ENCODE measurements at places on chromosomes 5 and 9.
A peak's percentile ranks its signal among the peaks of the same experiment; 100 is the strongest.

- DNase-seq = no peak
These were observed 58.7 kb downstream of the ICE1 start for GRCh38 chr5:5481206-5481605.

- no peak for DNase-seq
These were observed 11.3 kb downstream of the OXCT1 start for GRCh38 chr5:41858890-41859289.

DNA sequence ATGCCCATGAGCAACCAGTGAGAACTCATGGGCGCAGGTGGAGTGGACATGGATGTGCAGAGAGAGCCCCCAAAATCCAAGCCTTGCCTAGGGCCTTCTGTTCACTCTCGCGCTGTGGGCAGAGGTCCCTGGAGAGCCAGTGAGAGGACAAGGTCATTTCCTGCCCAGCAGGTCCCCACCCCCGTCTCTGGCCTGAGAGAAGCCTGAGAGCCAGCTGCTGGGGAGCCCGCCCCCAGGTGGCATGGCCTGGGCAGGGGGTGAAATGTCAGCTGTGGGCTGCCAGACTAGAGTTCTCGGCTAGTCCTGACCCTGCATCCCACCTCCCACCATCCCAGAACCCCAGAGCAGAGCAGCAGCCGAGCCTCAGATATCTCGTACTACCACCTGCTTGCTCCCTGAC, 85.3 kb downstream of the BARX1 start:
- no peak for DNase-seq

DNA sequence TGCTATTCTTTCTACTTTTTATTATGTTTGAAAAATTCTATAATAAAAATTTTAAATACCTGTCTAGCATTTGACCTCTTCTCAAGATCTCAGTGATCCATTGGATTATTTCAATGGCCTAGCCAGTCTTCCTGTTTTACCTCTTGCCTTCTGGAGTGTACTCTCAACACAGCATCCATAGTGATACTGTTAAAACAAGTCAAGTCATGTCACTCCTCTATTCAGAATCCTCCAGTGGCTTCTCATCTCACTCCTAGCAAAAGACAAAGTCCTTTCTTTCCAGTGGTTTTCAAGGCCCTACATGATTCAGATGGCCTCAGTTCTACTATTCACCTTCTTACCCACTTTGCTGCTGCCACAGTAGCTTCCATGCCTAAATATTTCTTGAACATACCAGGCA, 1.8 kb downstream of the MARVELD2 start:
- no peak for DNase-seq

- DNase-seq = no peak
These were observed 1.7 kb downstream of the GPRIN1 start for GRCh38 chr5:176608142-176608705.

DNA sequence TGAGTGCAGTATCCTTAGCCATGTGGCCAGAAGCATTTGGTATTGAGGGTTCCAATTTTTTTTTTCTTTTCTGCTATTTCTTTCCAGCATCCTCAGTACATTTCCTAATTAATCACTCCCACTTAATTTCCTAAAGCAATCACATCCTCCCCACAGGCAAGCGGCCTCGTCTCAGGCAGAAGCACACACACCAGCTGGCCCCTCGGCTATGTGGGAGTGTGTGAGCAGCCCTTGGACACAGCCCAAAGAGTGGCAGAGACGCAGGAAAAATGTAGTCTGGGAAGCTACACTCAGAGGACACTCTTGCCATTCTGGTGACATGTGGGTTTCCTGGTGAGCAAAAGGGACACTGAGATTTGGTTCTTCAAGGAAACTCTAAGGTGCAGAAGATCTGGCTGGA, 20.7 kb downstream of the SLIT3 start:
- peak; percentile 51 for DNase-seq

- no peak for DNase-seq
These were observed 62.7 kb downstream of the CDKL3 start for GRCh38 chr5:134304306-134304705.

- DNase-seq = no peak
These were observed 10.4 kb downstream of the OTP start for GRCh38 chr5:77627869-77628674.

DNA sequence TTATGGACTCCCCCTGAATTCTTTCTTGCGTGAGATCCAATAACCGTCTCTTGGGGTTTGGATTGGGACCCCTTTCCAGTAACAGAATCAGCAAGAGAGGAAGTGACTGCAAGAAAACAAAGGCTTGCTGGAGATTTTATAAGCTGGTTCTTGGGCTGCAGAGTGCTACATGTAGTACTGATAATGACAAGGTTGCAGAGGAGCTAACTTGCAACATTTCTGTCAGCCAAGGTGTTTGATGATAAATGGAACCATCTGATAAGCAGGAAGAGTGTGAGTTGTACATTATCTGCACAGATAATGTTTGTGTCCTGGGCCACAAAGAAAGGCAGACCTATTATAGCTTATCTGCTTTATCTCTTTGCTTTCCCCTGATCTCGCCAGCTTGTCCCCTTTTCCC, 37.1 kb downstream of the DNAJB5 start:
- no peak for DNase-seq

- no peak for DNase-seq
These were observed 7.7 kb upstream of the ABO start for GRCh38 chr9:133282464-133283238.

DNA sequence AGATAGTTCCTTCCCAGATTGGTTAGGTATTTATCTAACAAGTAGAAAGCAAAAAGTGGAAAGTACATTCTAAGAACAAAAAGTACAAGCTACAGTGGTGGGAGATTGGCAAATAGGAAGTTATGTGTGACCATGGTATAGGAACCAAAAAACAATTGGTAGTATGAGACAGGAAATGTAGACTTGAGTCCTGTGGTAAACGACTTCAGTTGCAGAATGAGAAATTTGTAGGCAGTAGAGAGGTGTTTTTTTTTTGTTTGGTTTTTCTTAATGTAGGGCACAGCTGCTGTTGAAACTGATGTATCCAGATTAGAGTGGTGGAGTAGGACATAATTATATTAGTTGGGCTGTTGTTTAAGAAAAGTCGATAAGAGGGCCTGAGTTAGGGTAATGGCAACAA, 72.0 kb downstream of the CCNH start:
- no peak for DNase-seq

GRCh38 chr9:109726119-109726518, 53.9 kb upstream of the PALM2AKAP2 start:
- no peak for DNase-seq

All from right lung (tissue), 10 donors.